ENCODE measurements at places on chromosomes 6 and 20.

DNA sequence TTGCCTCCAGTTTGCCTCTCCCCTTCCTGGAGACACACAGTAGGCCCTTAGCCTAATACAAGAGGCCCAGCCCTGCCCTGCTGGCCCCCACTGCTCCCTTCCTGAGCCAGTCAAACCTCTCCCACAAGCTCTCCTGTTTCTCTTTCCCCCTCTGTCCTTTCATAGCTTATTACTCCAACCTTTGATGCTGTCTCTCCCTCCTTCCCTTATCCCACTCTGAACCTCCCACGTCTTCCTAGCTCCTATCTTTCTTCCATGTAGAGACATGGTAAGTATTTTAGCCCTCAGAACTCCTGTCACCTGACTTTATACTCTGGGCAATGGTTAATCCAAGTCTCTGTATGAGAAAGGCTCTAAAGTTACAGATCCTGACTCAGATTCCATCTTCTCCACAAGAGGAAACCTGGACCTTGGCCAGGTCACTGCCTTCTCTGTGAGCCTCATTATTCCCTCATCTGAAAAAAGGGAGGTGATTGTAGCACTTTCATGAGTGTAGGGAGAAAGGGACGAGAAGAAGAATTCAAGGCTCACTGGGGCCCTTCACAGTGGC lies 6.7 kb downstream of the TGIF2 start:
- no peak for DNase-seq

DNA sequence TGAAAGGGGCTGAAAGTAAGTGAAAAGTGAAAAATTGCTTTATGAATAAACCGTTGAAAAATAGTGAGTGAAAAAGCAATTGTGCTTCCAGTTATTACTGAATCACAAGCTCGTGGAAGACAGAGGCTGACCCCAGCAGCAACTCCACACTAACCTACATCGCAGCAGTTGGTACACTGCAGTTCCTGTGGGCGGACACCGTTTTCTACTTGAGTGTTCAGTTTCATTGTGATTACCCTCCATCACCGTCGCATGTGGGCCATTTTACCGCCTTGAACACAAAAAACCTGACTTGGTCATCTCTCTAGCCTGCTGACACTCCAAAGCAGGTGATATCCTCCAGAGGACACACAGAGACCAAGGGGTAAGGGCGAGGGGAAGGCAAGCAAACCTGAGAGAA lies 28.4 kb downstream of the PRDM1 start:
- no peak for DNase-seq

GRCh38 chr6:153108315-153108714 lies 22.8 kb downstream of the RGS17 start:
- DNase-seq: peak; percentile 57

DNA sequence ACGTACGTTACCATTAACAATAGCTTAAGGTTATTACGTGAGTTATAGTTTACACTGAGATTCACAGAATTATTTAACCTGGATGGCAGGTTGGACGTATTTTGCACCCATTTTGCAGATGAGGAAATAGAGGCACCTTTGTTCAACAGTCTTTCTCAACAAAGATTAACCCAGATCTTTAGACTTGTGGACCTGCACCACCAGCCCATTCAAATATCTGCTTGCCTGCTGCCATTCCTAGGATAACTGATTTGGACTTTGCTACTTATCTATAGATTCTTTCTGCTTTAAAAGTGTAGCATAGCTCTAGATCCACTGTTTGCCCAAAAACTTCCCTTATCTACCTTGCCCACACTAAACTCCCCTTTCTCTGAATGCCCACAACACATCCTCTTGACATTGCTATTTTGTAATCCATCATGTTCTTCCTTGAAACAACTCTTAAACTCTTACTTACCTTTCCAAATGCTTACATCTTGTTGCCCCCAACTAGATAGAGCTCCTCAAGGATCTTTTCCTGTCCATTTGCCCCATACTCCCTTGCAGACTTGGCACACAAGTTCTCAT lies 56.4 kb upstream of the TNFAIP3 start:
- DNase-seq: no peak

- no peak for DNase-seq
Observed at GRCh38 chr6:163753430-163753829, 338.9 kb downstream of the QKI start.

- DNase-seq: no peak
Observed at GRCh38 chr20:23118144-23118543, 32.0 kb upstream of the CD93 start.

GRCh38 chr20:60046436-60046835 lies 88.2 kb downstream of the CDH26 start:
- DNase-seq: no peak

DNA sequence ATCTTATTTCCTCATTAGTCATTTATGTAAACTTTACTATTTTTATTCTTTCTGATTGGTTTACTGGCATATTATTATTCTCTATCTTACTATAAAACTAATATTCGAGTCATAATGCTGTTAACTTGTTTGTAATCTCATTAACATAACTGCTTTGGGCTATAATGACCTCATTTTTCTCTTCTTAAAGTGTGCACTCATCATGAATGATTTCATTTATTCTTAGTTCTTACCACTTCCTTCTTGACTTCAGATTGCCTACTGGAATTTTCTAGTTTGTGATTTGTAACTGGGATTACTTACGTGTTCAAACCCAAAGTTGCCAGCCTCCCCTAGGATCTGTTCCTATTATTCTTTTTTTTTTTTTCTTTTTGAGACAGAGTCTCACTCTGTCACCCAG lies 91.8 kb upstream of the TNFAIP3 start:
- DNase-seq: no peak

GRCh38 chr6:134607411-134607810 lies 289.5 kb upstream of the SGK1 start:
- no peak for DNase-seq
